Left ventricle myocardium inferior (tissue), 1 donor: ENCODE measurements at places on chromosomes 7 and 10.

DNA sequence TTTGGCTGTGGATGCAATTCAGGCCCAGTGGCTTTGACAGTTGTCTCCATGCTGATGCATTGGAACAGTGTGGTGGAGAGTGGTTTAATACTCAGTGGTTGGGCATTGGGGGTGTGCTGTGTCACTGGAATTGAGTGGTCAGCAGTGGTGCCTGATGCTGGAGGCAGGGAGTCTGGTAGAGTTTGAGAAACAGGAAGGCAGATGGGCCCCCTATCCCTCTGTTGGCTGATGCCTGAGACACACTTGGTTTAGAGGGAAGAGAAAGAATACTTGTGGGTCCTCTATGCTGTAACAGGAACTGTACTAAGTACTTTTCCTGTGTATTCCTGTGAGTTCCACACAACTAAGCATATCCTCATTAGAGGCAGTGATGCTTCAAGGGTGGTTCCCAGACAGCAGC is 55.4 kb downstream of the EEPD1 start:
- no peak for DNase-seq

GRCh38 chr7:4288791-4289394 is 393.2 kb upstream of the FOXK1 start:
- DNase-seq = no peak

GRCh38 chr10:106395041-106395749 is 769.3 kb downstream of the SORCS1 start:
- no peak for DNase-seq

DNA sequence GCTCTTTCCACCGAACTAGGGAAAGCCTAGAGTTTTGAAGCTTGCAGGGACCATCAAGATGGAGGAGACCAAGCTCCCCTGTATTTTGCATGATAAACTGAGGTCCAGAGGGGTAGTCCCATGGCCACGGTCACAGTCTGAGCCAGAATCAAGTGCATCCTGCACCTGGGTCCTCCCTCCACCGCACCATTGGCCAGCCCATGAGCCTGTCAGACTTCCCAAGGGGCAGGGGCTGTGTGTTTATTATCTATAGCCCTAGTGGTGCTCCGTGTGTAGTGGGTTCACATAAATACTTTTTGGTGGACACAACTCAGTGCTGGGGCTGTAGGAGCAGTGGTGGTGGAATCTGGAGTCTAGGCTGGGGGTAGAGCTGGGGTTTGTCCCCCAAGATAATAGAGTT is 3.6 kb downstream of the CALHM3 start:
- DNase-seq = no peak

DNA sequence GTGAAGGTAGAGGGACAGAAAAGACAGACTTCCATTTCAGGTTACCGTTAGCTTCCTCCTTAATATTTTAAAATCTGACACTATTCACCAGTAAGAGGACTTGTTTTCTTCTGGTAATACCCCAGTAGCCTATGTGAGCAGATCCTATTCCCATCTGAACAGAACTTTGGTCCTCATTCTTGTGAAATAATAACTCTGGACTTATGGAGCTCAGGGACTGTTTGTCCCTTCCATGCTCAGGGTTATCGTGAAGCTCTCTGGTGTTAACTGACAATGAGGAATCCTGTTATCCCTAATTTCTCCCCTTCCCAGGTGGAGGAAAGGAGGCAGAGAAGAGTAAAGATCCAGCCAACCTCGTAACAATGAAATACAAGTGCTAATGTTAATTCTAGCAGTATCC is 47.0 kb upstream of the ANKRD1 start:
- DNase-seq = no peak

DNA sequence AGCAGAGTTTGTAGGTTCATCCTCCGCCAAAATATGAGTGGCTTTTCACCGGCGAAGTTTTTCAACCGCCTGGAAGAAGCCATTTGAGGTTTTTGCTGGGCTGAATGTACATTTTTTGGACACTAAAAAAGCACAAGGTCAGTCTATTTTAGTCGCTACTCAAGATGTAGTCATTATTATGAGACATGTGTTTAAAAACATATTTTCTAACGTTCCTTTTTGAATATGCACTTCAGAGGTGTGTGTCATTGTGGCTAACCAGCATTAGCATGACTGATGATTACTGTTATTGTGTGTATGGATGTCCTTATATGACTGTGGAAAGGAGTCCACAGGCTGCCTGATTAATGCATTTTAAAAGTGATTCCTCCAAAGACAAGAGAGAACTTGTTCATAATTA is 605.4 kb downstream of the INHBA start:
- DNase-seq = no peak

- DNase-seq = no peak
Observed at GRCh38 chr7:115662120-115662519, 368.4 kb downstream of the TFEC start.

DNA sequence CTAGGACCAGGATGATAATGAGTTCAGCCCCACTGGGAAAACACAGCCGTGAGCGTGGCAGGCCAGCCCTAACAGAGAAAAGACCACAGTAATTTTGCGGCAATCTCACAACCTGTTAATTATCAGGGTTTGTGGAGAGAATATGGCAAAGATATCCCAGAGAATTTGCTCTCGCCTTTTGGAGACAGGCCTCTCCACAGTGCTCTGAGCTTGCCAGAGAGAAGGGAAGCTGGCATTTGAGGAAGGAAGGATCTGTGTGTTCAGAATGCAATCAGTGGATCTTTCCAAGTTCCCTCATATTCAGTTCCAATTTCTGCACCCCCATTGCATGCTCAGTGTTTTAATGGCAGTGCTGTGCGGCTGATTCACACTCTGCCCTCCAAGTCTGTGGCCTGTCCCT is 60.2 kb downstream of the PLPP4 start:
- no peak for DNase-seq

DNA sequence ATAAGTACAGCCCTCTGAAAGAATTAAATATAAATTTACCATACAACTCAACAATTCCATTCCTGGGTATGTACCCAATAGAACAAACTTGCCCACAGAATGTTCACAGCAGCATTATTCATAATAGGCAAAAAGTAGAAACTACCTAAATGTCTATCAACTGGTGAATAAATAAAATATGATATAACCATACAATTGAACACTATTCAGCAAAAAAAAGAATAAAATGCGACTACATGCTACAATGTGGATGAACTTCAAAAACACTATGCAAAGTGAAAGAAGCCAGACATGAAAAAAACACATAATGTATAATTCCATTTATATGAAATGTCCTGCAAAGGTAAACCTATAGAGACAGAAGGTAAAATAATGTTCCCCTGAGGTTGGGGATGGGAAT is 2.0 kb upstream of the CPN1 start:
- DNase-seq = no peak
